Dorsolateral prefrontal cortex (tissue), 122 donors: ENCODE measurements at places on chromosomes 3 and 15.

DNA sequence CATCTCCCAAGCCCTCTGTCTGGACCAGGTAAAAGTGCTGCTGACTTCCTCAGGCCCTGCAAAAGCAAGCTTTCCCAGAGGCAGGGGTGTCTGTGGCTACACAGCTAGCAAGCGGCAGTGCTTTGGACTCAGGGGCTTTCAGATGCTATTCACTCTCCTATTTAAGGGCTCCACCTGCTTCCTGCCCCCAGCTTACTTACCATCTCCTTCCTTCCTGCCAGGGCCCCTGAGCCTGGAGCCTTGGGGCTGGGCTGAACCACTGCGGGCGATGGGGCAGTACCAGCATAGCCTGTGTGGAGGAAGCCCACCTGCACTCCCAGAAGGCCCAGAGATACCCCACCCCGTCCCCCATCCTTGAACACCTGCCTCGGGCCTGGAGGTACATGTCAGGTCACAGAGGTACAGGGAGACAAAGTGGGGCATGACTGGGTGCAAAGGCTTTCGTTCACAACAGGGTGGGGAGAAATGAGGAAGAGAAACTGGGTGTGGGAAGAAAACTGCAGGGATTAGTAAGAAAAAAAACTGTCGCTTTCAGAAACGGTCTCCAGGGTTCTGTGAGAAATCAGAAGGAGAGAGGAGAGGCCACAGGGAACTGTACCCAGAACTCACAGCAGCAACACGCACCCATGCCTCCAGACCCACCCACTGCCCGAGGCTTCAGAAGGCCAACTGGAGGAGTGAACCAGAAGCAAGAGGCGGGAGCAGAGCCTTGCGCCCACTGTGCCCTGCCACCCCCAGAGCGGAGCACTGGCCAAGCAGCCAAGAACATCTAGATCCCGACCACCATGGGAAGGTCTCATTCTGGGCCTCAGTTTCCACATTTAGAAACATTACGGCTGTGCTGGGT is 49.5 kb downstream of the CCDC12 start:
- no peak for DNase-seq

DNA sequence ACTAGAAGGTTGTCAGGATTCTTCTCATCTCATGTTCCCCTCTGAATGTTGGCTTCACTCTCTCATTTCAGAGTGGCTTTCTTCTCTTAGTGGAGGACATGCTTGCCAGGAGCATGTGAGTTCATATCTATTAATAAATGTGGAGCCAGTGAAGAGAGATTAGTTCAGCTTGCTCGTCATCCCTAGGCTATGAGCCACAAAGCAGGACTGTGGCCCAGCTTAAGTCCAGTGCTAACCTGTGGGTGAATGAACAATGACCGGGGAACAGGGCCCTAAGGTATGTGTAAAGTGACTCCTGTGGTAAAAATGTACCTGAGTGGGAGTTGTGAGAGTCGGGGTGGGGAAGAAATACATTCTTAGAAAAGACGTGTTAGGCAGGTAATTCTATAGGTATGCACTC is 96.9 kb upstream of the TBL1XR1 start:
- no peak for DNase-seq

DNA sequence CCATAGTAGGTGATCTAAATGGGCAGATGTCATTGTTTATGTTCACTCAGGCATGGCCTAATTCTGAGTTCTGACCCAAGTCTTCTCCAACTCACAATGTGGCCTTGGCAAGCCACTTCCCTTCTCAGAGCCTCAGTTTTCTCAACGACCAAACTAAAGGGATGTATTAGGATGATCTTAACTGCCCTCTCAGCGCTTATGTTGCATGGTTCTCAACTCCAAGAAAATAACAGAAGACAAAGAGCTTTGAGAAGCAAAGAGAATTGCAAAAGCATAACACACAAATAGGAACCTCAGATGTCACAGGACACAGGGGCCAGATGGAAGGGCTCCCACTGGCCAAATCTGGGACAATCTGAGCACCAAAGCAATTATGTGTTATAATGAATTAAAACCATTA is 8.6 kb downstream of the RHCG start:
- no peak for DNase-seq

DNA sequence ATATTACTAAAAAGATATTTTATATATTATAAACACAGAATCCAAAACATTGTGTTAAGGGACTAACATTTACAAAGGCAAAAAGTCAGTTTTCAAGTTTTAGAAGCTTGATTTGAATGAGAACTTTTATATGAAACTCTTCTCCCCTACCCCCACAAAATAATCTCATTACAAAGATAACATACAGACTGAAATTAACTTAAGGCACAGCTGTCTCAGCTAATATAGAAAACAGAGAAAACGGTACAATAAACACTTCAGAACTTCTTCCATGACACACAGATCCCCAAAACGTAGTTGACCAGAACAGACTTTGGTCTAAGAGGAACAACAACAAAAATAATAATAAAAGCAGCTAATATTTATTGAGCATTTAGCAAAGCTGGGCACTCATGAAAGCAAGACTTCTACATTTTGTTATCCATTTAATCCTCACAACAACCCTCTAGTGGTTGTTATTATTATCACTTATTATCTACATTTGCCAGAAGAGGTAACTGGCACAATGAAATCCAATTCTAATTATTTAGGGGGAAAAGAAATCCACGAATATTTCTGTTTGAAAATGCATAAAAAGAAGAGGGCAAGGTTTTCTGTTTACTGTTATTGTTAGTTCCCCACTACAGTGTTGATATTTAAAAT is 68.1 kb downstream of the PFN2 start:
- DNase-seq, result no peak

DNA sequence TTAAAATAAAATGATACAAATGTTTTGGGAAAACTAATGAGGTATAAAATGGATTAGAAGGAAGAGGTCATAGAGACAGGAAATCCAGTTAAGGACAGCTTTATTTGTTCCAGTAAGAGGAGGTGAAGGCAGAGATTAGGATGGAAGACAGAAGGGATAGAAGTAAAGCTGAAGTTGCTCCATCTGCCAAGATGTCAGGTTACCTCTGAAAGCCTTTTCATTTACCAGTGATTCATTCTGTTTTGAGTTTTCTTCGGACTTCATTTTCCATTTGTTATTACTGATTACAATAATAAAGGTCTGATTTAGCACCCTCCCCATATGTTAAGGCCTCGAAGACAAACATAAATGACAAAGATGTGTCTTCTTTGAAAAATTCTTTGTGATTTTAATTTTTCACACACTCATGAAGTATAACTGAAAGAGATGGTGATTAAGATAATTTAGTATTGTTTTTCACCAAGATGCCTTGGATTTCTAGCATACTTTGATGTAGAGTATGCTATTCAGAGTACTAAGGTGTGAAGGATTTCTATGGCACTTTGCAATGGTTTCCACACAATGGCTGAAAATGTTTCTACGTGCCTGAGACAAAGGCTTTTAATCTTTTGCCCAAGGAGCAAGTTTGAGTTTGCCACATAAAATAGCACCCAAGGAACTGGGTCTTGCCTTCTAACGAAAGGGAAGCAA is 75.4 kb upstream of the PLAAT1 start:
- no peak for DNase-seq

GRCh38 chr3:27888562-27888961 is 166.4 kb upstream of the EOMES start:
- DNase-seq, result no peak

GRCh38 chr3:178003756-178004155 is 532.5 kb upstream of the KCNMB2 start:
- DNase-seq, result no peak

GRCh38 chr15:39454189-39454986 is 126.5 kb upstream of the THBS1 start:
- DNase-seq, result no peak

DNA sequence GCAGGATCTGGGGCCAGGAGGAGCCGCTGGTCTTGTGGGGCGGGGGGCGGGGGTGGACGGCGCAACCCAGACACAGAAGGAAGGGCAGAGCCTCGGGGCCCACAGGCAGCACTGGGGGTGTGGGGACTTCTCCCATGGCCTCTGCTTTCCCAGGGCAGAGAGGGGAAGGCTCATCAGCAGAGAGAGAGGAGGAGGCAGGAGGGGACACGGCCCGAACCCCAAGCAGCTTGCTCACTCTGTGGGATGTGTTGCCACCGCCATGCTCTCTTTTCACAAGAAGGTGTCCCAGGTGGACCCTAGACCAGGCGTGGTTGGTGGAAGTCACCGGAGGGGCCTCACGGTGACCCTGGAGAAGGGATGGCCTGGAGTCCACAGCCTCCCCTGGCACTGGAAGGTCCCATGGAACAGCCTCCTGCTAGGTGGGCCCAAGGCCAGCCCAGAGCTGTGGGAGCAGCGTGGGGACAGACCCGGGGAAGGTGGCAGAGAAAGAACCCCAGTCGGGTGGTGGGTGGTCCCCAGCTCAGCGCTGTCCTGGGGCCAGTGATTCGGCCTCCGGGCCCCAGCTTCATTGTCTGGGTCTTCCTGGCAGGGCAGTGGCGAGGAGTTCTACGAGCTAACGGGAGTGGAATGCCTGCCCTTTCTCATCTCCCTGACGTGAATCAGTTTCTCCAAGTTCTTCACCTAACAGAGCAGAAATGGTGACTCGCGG is 46.8 kb upstream of the PCSK6 start:
- DNase-seq, result no peak

- no peak for DNase-seq
Measured at GRCh38 chr15:44535523-44536301, 1.2 kb upstream of the EIF3J start.

GRCh38 chr3:104628185-104628789 is 738.4 kb upstream of the ALCAM start:
- DNase-seq, result no peak

DNA sequence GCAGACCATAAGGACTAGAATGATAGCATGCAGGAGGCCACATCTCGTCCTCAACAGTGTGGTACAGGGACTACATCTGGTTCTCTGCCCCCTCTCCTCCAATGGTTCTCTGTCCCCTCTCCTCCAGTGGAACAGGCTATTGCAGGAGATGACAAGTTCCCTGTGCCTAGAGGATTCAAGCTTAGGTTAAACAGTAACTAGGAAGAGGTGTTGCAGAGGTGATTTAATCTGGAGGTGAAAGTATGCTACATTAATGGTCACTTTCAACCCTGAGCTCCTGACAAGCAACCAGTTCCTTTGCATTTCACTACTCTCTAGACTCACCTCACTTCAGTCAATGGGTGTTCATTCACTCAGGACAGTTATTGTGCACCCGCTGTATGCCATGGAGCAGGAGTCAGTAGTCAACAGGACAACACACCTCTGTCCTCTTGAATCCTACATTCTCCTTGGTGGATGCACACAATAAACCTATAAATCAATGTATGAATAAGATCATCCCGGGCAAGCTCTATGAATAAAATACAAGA is 16.0 kb downstream of the SPATA12 start:
- DNase-seq, result no peak

DNA sequence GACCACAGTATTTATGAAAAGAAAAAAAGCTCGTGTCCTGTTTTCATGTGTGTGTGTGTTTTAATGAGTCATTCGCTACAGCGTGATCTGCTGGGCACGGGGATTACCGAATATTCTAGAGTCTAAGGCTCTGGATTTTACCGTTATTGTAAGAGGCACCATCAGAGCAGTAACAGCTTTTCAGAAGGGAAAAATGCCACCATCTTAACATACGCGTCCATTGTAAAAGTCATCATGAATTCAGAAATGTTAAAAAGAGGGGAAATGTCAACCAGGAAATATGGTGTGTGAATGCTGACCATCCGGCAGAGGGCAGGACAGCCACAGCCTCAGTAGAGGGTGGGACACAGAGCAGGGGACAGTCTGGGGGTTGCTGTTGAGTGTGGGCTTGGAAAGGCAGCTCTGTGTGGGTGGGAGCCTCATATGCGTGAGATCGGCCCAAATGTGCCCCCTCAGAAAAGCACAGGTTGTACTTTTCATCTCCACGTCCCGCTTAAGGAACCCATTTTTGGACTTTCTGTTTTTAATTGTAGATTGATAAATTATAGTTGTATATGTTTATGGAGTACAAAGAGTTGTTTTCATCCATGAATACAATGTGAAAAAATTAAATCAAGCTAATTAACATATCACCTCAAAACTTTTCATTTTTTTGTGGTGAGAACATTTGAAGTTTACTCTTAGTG is 69.6 kb downstream of the ASB7 start:
- no peak for DNase-seq

DNA sequence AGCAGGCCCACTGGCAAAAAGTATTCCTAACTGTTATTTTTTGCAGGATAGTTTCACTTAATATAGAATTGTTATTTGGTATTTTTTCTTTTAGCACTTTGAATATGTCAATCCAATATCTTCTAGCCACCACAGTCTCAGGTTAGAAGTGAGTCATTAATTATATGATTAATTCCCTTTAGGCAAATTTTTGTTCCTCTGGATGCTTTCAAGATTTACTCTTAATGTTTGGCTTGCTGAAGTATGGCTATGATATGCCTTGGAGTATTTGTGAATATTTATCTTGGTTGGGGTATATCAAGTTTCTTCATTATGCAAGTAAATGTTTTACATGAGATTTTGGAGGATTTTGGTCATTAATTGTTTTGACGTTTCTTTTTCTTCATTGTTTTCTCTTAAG is 152.1 kb upstream of the ALCAM start:
- no peak for DNase-seq

GRCh38 chr3:77468626-77469020 is 428.7 kb downstream of the ROBO2 start:
- DNase-seq, result peak; percentile 28

DNA sequence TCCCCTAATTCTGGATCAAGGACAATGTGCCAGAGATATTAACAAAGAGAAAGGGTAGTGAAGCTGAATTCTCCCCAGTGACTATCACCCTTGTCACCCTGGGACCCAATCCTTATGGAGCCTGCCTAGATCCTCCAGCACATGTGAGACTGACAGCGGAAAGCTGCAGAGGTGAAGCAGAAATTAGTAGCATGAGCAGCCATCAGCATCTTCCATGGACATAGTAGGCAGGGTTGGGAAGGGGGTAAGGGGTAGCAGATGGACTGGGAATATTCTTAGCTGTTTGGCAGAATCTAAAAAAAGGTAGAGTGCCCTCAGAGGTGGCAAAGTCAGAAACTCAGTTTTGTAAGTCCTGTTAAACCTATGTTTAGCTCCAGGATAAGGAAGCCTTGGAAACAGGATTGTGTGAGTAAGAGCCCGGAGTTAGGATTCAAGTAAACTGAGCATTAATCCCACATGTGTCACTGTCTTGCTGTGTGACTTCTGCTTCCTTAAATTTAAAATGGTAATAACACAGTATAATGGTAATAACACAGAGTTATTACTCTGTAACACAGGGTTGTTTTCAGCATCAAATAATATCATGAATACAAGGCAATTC is 14.5 kb downstream of the GOLIM4 start:
- DNase-seq, result no peak
